ENCODE measurements at places on chromosomes 5 and 9. TPM values are rescaled to one million over a fixed set of nuclear protein-coding genes. Genes with fewer than 3 reads are reported as not detected.
A peak's percentile ranks its signal among the peaks of the same experiment; 100 is the strongest.

GRCh38 chr5:179154991-179155955 is 95.1 kb downstream of the ZNF354C start:
- DNase-seq, result no peak

SLC6A19 gene
- not detected for total RNA-seq

- no peak for DNase-seq
Measured at GRCh38 chr9:84988621-84989020, 319.1 kb downstream of the NTRK2 start.

TMEM215 gene
- not detected for total RNA-seq

DNA sequence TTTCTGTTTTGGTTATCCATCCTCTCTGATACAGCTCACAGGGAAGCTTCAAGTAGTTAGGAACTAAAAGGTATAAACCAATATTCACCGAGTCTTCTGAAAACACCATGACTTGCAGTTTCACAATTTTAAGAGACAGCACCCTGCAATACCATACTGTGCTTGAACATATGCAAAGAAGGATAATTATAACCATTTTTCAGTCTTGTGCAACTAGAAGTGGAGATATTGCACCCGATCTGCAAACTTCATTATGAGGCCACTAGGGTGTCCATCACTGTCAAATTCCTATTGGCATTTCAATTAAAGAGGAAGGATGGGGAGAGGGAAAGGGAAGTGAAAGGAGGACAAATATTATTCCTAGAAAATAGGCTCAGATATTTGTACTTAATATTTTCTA is 32.4 kb upstream of the CEP120 start:
- DNase-seq, result no peak

GRCh38 chr5:113221294-113222176 is 213.3 kb downstream of the TSSK1B start:
- no peak for DNase-seq

C9 gene
- total RNA-seq, result not detected

KIF24 gene
- 6.1 TPM for total RNA-seq

- no peak for DNase-seq
Measured at GRCh38 chr9:20048437-20048836, 259.6 kb upstream of the SLC24A2 start.

- no peak for DNase-seq
Measured at GRCh38 chr9:136056546-136057235, 38.4 kb downstream of the NACC2 start.

DNA sequence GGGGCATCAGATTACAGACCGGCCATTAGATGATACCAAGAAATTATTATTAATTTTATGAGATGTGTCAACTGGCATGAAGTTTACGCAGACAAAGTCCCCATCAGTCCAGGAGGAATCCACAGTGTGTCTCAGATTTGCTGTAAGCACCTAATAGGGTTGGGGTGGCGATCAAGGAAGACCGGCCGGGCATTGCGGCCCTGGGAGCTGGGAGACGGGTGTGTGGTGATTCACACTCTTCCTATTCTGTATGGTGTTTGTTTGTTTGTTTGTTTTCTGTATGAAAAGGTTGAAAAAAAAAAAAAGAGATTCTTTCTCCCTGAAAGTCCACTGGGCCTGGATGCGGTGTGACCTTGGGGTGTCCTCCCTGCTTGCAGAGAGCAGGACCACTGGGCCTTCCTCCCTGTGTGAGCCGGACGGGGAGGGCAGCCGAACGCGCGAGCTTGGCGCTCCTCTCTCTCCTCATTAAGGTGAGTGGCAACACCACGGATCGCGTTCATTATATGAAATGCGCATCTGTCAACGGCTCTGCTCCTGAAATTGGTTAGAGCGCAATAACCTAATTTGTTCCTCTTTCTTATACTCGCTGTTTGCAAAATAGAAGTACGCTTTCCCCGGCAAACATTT is 15.1 kb downstream of the RASGEF1C start:
- no peak for DNase-seq

GRCh38 chr9:93665637-93666438 is 89.5 kb downstream of the PHF2 start:
- DNase-seq, result peak; percentile 50

CTNND2 gene
- not detected for total RNA-seq

PCDHGA4 gene
- total RNA-seq, result not detected

GRCh38 chr5:42612750-42613366 is 143.8 kb upstream of the CCDC152 start:
- no peak for DNase-seq

PTCD2 gene
- 10.3 TPM for total RNA-seq

- peak; percentile 12 for DNase-seq
Measured at GRCh38 chr9:16058131-16058549, 505.3 kb downstream of the CCDC171 start.

DNA sequence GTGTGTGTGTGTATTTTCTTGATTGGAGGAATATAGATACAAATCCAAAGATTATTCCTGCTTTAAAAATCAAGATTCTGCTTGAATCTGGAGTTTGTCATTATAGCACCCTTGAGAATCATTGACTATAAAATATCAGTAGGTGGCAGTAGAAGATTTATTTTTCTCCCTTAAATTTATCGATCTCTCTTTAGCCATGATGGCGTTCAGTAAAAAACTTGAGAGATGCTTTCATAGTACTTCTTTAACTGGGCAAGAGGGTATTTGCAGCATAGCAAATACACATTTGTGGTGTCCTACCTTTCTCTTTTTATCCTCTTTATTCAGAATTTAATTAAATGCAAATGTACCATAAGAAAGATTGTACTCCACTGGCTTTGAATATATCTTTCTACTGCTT is 307.7 kb downstream of the ADGRV1 start:
- DNase-seq, result no peak

PTPN3 gene
- 0.99 TPM for total RNA-seq

- no peak for DNase-seq
Measured at GRCh38 chr5:150513375-150514309, 5.7 kb downstream of the NDST1 start.

- DNase-seq, result no peak
Measured at GRCh38 chr5:111769541-111769940, 12.5 kb upstream of the NREP start.

DNA sequence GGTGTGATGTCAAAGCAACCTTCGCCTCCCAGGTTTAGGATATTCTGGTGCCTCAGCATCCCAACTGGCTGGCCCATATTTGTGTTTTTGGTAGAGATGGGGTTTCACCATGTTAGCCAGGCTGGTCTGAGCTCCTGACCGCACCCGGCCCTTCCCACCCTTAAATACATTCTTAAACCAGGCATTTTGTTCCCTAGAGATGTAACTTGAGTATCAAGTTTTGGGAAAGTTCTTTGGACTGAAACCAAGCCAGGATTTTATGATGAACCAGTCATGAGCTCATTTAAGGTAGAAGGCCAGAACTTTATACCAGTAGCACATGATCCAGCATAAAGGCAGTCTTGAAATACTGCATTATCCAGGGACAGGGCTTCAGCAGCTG is 3.5 kb downstream of the RPL7A start:
- no peak for DNase-seq

DNA sequence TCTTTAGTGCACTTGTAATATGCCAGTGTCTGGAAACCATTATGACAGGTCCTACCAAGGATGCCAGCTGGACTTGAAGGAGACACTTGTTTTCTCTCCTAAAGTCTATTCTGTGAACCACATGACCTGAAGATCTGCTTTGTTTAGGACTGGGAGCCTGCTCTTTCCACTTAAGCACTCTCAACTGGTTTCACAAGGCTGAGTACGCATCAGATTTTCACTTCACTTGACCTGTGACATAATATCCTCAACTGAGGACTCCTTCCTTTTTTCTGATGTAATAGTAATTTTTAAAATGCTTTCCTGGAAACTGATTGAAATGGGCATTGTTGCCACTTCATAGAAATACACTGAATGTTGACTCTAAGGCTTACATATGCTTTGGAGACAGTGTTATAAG is 52.2 kb downstream of the PDE8B start:
- DNase-seq, result no peak

GRCh38 chr9:117135501-117136098 is 279.3 kb downstream of the ASTN2 start:
- no peak for DNase-seq
